ENCODE measurements at places on chromosomes 13 and 19.

DNA sequence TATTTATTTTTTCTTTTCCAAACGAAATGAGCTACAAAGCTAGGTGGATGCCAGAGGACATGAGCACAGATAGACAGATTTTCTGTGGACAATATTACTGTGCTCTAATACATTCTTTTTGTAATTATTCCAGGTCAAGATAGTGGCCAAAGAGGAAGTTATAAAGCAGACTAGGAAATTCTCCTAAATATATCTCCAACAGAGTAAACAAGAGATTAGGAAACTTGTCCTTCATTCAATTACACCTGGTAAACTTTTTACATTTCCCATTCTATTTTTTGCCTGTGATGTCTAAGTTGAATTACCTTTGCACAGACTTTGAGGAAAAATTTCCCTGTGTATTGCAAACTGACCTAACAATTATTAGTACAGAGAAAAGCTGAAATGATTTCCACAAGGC is 905.5 kb upstream of the PCDH20 start:
- no peak for DNase-seq

- DNase-seq: no peak
Observed at GRCh38 chr13:44237276-44237767, 136.3 kb upstream of the SERP2 start.

- no peak for DNase-seq
Observed at GRCh38 chr13:108070491-108070890, 144.8 kb downstream of the LIG4 start.

GRCh38 chr13:74931698-74932433 is 550.1 kb downstream of the TBC1D4 start:
- DNase-seq: no peak

- DNase-seq: no peak
Observed at GRCh38 chr13:93862259-93862658, 617.2 kb downstream of the DCT start.

DNA sequence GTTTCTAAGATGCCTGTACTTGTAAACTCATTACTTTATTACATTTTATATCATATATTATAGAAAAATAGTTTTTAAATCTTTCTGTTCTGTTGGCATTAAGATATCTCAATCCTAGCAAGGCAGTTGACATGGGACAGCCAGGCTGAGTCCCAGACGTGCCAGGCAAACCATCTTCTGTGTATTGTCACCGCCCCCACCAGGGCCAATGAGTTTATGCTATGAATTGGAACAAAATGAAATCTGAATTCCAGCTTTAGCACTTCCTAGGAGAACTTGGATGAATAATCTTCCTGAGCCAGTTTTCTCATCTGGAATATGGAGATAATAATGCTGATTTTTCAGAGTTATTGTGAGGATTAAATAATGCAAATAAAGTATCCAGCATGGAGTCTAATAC is 79.9 kb upstream of the GSX1 start:
- DNase-seq: no peak

DNA sequence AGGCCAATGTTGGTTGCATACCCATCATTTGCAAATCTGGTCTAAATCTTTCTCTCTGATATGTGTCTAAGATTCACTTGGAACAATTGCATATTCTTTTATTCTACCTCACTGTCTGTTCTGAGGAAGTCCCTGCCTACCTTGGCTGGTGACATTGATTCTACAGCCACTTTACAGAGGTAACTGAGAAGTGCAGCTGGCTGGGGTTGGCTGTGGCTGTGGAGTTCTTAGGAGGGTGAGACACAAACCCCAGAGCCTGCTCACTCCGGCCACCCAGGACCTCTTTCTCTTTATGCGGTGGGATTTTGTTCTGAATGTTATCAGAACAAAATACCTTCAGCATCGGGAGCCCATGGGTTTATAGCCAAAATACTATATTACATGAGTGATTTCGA is 54.5 kb upstream of the IRS2 start:
- no peak for DNase-seq

GRCh38 chr19:38551450-38551813 is 66.3 kb downstream of the MAP4K1 start:
- peak; percentile 46 for DNase-seq

DNA sequence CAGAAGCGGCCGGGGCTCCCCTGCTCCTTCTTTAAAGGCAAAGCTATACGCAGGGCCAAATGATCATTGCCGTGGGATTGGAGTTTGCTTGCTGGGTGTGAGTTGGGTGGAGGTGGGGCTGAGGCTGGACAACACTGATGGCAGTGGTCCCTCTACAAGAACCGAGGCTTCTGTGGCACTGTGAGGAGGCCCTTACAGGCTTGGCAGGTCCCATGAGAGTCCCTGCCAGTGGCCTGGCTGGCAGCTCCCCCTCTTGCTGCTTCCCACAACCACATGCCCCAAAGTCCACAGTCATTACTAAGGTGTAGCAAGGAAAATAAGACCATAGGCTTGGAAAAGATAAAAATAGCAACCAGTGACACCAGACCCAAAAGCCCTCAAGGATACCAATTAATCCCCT is 98.4 kb downstream of the ANKRD10 start:
- no peak for DNase-seq

DNA sequence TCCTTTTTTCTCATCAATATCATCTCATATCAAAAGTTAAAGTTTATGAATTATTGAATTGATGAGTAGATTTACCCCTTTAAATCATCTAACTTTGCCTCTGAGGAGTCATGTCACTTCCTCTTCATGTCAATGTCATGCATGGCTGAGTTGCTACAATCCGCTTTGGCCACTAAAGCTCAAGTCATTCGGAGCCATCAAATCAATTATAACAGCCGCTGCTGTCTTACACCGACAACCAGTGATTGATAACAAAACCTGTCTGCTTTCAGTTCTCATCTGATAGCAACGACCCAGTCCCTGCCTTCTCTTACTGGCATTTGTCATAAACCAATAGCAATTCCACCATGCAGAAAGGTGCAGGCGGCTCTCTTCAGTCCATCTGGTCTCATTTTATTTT is 429.3 kb downstream of the DIAPH3 start:
- DNase-seq: no peak

DNA sequence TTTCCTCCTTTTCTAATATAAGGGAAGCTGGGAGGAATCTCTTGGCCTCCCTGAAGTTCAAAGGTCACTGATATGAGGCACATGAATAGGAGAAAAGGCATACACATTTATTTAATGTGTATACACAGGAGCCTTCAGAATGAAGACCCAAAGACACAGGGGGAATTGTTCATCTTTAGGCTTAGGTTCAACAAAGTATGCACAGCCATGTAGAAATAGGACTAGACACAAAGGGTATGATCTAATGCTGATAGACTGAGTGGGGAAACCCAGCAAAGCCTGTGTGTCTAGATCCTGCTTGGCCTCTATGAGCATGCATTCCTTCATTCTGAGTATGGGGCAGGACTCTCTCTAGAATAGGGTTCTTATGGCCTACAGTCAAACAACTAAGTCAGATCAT is 177.1 kb upstream of the RFC3 start:
- no peak for DNase-seq

DNA sequence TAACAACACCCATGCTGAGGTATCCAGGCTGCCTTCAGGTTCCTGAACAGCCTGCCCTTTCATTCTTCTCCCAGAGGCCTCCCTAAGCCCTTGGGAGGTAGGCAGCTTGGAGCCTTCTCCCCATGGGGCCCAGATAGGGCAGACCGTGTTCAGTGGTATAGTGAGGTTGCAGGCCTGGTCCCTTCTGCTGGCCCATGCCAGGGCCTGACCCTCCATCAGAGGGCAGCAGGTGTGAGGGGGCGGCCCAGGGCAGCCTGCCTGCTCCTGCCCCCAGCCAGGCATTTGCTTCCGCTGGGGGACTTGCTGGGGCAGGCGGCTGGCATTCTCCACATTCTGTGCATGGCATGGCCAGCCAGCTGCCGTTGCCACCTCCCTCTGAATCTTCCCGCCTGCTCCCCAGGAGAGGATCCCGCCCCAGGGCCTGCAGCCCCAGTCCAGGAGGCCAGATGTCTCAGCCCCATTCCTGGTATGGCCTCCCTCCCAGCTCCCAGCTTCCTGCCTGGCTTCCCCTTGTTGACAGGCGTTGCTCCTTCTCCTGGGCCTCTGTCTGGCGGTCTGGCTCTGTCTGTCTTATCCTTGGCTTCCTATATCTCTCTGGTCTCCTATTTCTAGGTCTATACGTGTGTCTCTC is 8.9 kb downstream of the CIC start:
- DNase-seq: no peak

- no peak for DNase-seq
Observed at GRCh38 chr13:32136716-32137115, 105.1 kb downstream of the FRY start.

GRCh38 chr13:62932256-62932883 is 1516.7 kb upstream of the PCDH20 start:
- no peak for DNase-seq

- DNase-seq: no peak
Observed at GRCh38 chr19:23343434-23344010, 51.7 kb downstream of the ZNF91 start.

DNA sequence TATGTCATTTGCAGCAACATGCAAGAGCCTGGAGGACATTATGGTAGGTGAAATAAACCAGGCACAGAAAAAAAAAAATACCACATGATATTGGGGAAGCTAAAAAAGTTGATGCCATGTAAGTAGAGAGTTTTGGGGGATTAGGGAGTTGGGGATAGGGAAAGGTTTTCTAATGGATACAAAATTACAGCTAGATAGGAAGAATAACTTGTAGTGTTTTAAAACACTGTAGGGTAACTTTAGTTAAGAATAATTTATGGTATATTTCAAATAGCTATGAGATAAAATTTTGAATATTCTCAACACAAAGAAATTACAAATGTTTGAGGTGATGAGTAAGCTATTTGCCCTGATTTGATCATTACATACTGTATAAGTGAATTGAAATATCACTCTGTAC is 1456.7 kb upstream of the MIR17HG start:
- DNase-seq: no peak

DNA sequence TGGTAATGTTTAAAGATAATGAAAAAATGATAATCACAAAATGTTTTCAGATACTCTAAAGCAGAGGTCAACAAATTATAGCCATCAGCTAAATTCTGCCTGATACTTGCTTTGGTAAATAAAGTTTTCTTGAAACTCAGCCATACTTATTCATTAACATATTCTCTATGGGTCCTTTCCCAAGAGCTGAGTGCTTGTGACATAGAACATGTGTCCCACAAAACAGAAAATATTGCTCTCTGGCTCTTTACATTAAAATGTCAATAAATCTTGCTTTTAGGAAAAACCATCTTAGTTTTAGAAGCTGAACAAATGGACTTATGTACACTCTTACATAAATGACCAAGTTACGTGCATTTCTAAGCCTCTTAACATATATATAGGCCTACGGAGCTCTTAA is 307.1 kb downstream of the DCT start:
- DNase-seq: no peak

GRCh38 chr19:48963371-48964204 is 1.5 kb upstream of the FTL start:
- peak; percentile 55 for DNase-seq

GRCh38 chr19:58406818-58407657 is 1.4 kb upstream of the ZNF584 start:
- no peak for DNase-seq

GRCh38 chr13:93286047-93286446 is 59.4 kb downstream of the GPC6 start:
- no peak for DNase-seq

DNA sequence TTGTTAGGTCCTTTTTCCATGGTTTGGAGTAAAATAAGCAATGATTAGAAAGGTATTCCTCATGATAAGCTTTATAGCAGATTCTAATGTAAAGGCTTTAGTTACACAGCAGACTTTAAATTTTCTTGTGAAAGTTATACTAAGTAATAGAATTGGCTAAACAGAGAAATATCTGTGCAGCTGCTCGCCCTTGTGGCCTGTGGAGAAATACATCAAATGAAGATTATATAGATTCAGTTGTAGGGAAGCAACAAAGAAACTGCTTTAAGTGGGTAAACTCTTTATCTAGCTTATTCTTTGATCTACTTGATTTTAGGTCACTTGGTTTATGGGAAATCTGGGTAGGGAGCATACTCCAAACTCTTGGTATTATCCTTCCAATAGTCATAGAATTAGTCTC is 1269.7 kb upstream of the SPRY2 start:
- no peak for DNase-seq

- DNase-seq: no peak
Observed at GRCh38 chr19:40141551-40141950, 49.7 kb upstream of the MAP3K10 start.

- DNase-seq: peak; percentile 45
Observed at GRCh38 chr19:33819880-33820781, 23.5 kb downstream of the KCTD15 start.

- DNase-seq: no peak
Observed at GRCh38 chr13:30216111-30216510, 91.2 kb downstream of the KATNAL1 start.
